Osteocyte (in vitro differentiated cells): ENCODE measurements at places on chromosomes 13 and 19. TPM values are rescaled to one million over a fixed set of nuclear protein-coding genes. Genes with fewer than 3 reads are reported as not detected.

- no peak overlapping the region for H3K27ac ChIP-seq
- no peak for DNase-seq
- peaks cover 25% of the 10 kb centered on the region for H3K4me1 ChIP-seq
- no peak overlapping the region for H3K4me3 ChIP-seq
- H3K36me3 ChIP-seq = peaks cover 4% of the 10 kb centered on the region
- H3K27me3 ChIP-seq = peaks cover 16% of the 10 kb centered on the region
Measured at GRCh38 chr13:34391076-34391475, 551.0 kb upstream of the NBEA start.

DNA sequence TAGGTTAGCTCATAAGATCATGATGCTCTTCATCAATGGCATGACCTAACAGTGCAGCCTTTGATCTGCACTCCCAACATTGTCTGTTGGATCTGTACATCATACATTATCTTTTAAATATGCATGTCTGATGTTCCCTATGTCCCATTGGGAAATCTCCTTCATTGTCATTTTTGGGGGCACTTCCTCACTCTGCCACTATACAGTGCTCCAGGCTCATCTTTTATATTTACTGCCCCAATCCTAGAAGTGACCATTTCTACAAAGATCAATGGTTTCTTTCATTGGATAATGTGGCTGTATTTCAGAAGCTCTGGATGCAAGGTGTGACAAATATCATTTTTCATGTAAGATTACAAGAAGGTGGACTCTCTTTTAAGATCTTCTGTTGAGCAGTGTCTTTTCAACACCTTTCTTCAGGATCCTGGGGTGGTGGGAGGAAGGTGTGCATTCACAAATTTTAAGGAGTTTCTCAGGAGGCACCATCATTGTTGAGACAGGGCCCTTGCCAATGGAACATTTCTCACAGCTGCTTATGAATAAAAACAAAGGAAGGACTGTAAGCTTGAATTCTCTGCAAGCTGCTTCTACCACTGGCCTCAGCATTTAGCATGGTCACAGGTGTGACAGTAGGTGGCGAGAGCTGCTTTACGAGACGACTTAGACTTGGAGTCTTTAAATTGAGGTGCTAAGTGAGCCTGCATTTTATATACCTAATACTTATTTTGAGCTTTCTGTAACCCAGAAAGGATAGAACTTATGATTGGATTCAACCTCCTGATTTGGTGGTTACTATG lies 403.0 kb downstream of the LMO7 start:
- H3K4me3 ChIP-seq = no peak overlapping the region
- H3K27ac ChIP-seq = no peak overlapping the region
- no peak for DNase-seq
- H3K36me3 ChIP-seq = no peaks in the 10 kb centered on the region
- H3K27me3 ChIP-seq = no peaks in the 10 kb centered on the region

PSG3 gene
- not detected in 2 replicates for total RNA-seq

SYT5 gene
- not detected in 2 replicates for total RNA-seq

- H3K27ac ChIP-seq = no peak overlapping the region
- DNase-seq = no peak
- H3K36me3 ChIP-seq = peaks cover 6% of the 10 kb centered on the region
- peaks cover 31% of the 10 kb centered on the region for H3K4me1 ChIP-seq
Measured at GRCh38 chr19:2320049-2320448, 8.3 kb downstream of the LSM7 start.

CD33 gene
- not detected in 2 replicates for total RNA-seq

- no peak overlapping the region for H3K4me3 ChIP-seq
- H3K36me3 ChIP-seq = no peaks in the 10 kb centered on the region
- H3K27me3 ChIP-seq = no peaks in the 10 kb centered on the region
Measured at GRCh38 chr13:24247016-24247415, 62.4 kb upstream of the C1QTNF9 start.

DNA sequence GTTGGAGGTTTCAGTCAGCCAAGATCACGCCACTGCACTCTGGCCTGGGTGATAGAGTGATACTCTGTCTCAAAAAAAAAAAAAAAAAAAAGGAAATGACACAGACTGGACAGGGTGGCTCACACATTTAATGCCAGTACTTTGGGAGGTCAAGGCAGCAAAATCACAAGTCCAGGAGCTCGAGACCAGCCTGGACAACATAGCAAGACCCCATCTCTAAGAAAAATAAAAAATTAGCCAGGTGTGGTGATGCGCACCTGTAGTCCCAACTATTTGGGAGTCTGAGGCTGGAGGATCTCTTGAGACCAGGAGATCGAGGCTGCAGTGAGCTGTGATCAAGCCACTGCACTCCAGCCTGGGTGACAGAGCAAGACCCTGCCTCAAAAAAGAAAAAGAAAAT lies 22.6 kb upstream of the NAPA start:
- DNase-seq = no peak
- H3K4me1 ChIP-seq = peaks cover 2% of the 10 kb centered on the region
- H3K27ac ChIP-seq = no peak overlapping the region
- peaks cover 18% of the 10 kb centered on the region for H3K27me3 ChIP-seq
- H3K4me3 ChIP-seq = no peak overlapping the region

KIRREL2 gene
- not detected in 2 replicates for total RNA-seq

- H3K27ac ChIP-seq = no peak overlapping the region
- H3K4me3 ChIP-seq = no peak overlapping the region
Measured at GRCh38 chr13:22862478-22862877, 318.3 kb upstream of the SGCG start.

GRCh38 chr19:46813839-46814358 lies 25.5 kb upstream of the SLC1A5 start:
- peak; percentile 86 for DNase-seq
- H3K27ac ChIP-seq = peak overlapping the region; percentile 86
- H3K4me1 ChIP-seq = peaks cover 14% of the 10 kb centered on the region
- no peaks in the 10 kb centered on the region for H3K27me3 ChIP-seq

OR4F17 gene
- not detected in 2 replicates for total RNA-seq

GGACT gene
- 7.1 and 10.4 TPM in 2 replicates for total RNA-seq

GRCh38 chr13:48695776-48696175 lies 42.0 kb downstream of the CYSLTR2 start:
- H3K4me3 ChIP-seq = no peak overlapping the region
- H3K27me3 ChIP-seq = peaks cover 53% of the 10 kb centered on the region
- H3K27ac ChIP-seq = no peak overlapping the region
- DNase-seq = no peak

DNA sequence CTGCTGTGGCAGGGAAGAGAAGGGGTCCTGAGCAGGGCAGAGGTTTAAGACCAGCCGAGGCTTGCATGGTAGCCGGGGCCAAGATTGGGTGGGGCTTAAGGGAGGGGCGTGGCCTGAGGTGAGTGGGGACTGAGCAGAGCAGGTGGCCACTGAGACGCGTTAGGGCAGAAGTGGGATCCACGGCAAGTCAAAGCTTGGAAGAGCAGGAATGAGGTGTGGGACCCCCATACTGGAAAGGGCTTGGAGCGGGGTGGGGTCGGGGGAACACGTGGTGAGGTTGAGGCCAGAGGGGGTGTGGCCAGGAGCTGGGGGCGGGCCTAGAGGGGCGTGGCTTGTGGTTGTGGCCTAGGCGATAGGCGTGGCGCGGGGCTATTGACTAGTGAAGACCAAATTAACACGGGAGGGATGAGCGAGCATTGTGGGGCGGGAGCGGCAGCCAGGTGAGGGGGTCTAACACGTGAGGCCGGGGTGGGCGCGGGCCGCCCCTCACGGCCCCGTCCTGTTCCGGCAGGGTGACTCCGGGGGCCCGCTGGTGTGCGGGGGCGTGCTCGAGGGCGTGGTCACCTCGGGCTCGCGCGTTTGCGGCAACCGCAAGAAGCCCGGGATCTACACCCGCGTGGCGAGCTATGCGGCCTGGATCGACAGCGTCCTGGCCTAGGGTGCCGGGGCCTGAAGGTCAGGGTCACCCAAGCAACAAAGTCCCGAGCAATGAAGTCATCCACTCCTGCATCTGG lies 3.3 kb downstream of the CFD start:
- H3K27ac ChIP-seq = peak overlapping the region; percentile 44
- peak; percentile 88 for DNase-seq
- H3K27me3 ChIP-seq = no peaks in the 10 kb centered on the region
- H3K4me3 ChIP-seq = no peak overlapping the region
- peaks cover 4% of the 10 kb centered on the region for H3K36me3 ChIP-seq

- peaks cover 40% of the 10 kb centered on the region for H3K4me1 ChIP-seq
- peaks cover 5% of the 10 kb centered on the region for H3K36me3 ChIP-seq
- no peaks in the 10 kb centered on the region for H3K27me3 ChIP-seq
- peak overlapping the region; percentile 93 for H3K4me3 ChIP-seq
- H3K27ac ChIP-seq = peak overlapping the region; percentile 71
Measured at GRCh38 chr19:19193926-19194325, 1.9 kb downstream of the RFXANK start.
